ENCODE measurements at places on chromosomes 7 and 10.

- H3K4me3 ChIP-seq: no peak overlapping the region
- H3K4me1 ChIP-seq: no peaks in the 10 kb centered on the region
- no peaks in the 10 kb centered on the region for H3K36me3 ChIP-seq
- no peak for DNase-seq
Measured at GRCh38 chr7:8201846-8202441, 60.0 kb downstream of the ICA1 start.

- no peak for DNase-seq
- H3K36me3 ChIP-seq: no peaks in the 10 kb centered on the region
- H3K4me1 ChIP-seq: no peaks in the 10 kb centered on the region
- H3K27me3 ChIP-seq: no peaks in the 10 kb centered on the region
- no peak overlapping the region for H3K4me3 ChIP-seq
- no peak overlapping the region for H3K27ac ChIP-seq
Measured at GRCh38 chr7:122674502-122674901, 24.4 kb downstream of the RNF133 start.

GRCh38 chr7:16934722-16935340 lies 53.0 kb upstream of the AGR3 start:
- H3K27ac ChIP-seq: no peak overlapping the region
- H3K36me3 ChIP-seq: no peaks in the 10 kb centered on the region
- H3K4me1 ChIP-seq: peaks cover 5% of the 10 kb centered on the region

GRCh38 chr7:96414931-96415292 lies 93.0 kb upstream of the SLC25A13 start:
- H3K36me3 ChIP-seq: no peaks in the 10 kb centered on the region
- no peak overlapping the region for H3K27ac ChIP-seq
- DNase-seq: peak; percentile 7
- no peaks in the 10 kb centered on the region for H3K4me1 ChIP-seq

- H3K4me3 ChIP-seq: no peak overlapping the region
- H3K36me3 ChIP-seq: no peaks in the 10 kb centered on the region
- no peak for DNase-seq
Measured at GRCh38 chr7:81002421-81002820, 83.6 kb upstream of the SEMA3C start.

- no peak overlapping the region for H3K27ac ChIP-seq
- H3K4me3 ChIP-seq: no peak overlapping the region
- H3K4me1 ChIP-seq: no peaks in the 10 kb centered on the region
- H3K27me3 ChIP-seq: no peaks in the 10 kb centered on the region
- DNase-seq: no peak
Measured at GRCh38 chr10:113433711-113434110, 119.1 kb upstream of the HABP2 start.

GRCh38 chr7:128267595-128267924 lies 26.5 kb downstream of the LEP start:
- H3K36me3 ChIP-seq: no peaks in the 10 kb centered on the region
- no peak for DNase-seq
- no peaks in the 10 kb centered on the region for H3K4me1 ChIP-seq
- H3K4me3 ChIP-seq: no peak overlapping the region
- H3K27ac ChIP-seq: no peak overlapping the region

DNA sequence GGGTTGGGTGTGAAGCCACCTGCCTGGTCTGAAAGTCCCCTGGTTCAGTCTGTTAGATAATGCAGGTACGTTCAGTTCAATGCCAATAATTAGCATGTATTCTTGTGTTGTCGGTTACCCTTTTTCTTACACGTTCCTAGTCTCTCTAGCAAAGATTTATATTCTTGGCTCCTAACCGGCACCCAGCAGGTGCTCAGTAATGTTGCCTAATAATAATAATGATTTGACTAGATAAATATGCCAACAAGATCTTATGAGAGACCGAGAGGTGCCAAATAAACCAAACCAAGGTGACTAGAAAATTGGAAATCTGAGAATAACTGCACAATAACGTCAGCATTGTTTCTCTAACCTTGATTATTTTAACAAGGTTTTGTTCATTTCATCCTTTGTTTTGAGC lies 1.1 kb upstream of the SMIM30 start:
- H3K4me1 ChIP-seq: no peaks in the 10 kb centered on the region
- H3K27me3 ChIP-seq: no peaks in the 10 kb centered on the region
- no peaks in the 10 kb centered on the region for H3K36me3 ChIP-seq
- DNase-seq: no peak
- no peak overlapping the region for H3K4me3 ChIP-seq
- H3K27ac ChIP-seq: no peak overlapping the region

DNA sequence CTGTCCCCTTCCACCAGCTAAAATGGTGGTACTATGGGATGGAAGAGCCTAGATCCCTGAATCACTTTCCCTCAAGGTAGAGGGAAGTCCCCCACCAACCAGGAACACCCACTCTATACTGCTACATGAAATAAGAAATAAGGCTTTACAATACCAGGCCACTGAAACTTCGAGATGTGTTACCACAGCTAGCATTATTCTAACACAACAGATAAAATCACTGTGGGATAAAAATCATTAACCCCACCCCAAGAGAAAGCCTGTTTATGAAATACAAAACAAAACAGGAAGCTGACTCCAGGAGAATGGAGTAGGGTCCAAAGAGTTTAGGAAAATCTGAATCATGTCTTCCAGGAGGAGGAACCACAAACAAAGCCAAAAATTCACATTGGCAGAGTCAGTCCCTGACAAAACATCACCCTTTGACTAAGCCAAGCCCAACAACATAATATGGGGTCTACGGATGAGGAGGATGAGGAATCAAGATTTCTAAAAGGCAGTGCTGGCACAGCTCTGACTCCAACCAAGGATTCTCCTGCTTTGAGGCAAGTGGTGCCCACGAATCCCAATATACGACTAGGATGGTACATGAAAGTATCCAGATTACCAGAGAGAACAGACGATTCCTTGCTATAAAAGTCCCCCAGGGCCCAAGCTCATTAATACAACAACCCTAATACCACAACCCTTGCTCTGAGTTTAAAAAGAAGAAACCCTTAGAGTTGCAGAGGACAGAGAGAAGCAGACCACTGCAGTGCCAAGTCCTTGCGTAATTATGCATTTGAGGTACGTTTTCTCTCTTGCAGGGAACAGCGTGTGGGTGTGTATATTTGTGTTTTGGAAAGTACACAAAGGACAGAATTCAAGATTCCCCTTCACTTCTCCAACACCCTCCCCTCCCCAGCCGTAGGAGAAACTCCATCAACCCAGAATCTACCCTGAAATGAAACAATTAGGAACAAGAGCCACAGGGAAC lies 23.7 kb downstream of the XPNPEP1 start:
- H3K27ac ChIP-seq: no peak overlapping the region
- peaks cover 6% of the 10 kb centered on the region for H3K4me1 ChIP-seq
- H3K27me3 ChIP-seq: no peaks in the 10 kb centered on the region
- DNase-seq: no peak

DNA sequence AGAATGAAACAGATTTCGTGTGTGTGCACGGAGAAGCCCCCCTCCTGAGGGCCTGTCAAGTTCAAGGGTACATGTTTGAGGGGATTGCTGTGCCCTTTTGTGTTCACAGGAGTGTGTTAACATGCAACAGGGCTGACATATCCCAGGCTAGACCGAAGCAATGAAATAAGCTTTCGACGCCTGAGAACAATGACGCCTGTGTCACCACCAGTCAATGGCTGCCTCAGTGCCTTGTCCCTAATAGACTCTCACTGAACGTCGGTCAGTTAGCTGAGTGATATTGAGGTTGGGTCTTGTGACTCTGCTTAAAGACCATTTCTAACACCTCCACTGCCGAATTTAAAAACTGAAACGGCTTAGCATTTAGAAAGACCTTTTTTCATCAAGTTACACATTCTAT lies 175.2 kb upstream of the TCF7L2 start:
- no peaks in the 10 kb centered on the region for H3K27me3 ChIP-seq
- no peaks in the 10 kb centered on the region for H3K4me1 ChIP-seq
- H3K27ac ChIP-seq: no peak overlapping the region
- H3K4me3 ChIP-seq: no peak overlapping the region
- no peak for DNase-seq

DNA sequence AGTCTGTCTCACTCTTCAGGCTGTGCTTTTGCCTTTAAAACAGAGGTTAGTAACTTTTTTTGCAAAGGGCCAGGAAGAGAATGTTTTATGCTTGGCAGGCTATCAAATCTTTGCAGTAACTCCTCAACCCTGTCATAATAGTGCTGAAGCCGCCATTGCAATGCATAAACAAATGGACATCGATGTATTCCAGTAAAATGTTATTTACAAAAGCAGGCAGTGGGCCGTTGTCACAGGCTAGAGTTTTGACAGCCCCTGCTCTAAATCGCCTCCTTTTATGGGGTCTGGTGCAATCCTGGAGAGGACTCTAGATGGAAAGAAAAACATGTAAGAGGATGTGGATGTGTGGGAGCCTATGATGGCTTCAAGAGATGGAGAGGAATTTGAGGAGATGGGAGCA lies 568.3 kb downstream of the TYW1 start:
- no peaks in the 10 kb centered on the region for H3K4me1 ChIP-seq
- no peaks in the 10 kb centered on the region for H3K27me3 ChIP-seq
- H3K4me3 ChIP-seq: no peak overlapping the region
- H3K36me3 ChIP-seq: no peaks in the 10 kb centered on the region

DNA sequence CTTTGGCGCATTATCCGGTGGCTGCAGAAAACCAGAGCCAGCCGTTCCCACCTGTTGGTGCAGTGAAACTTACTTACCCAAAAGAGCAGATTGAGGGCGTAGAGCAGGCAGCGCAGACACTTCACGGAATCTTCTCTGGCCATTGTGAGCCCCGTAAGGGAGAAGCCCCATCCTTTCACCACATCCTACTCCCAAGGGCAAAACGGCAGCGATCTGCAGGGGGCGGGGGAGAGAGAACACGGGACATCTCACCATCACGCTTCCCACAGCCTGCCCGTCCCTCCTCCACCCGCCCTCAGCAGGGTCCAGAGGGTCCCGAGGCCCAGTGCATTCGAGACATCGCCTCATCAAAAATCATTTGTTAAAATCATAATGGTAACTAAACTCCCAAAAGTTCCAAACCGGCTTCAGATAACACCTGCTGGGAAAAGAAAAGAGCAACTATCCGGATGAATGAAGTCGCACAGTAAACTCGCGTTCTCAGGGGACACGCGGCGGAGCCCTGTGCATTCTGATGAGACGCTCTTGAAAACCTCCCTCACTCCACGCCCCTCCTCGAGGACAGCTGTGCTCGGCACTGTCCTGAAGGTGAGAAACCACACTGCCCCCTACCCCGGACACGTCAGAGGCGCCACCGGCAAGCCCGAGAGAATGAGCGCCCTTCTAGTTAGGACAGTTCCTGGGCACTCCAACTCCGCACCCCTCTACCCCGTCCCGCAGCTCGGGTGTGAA lies 1.2 kb downstream of the TSPAN12 start:
- no peaks in the 10 kb centered on the region for H3K36me3 ChIP-seq
- H3K4me1 ChIP-seq: no peaks in the 10 kb centered on the region
- H3K27me3 ChIP-seq: peaks cover 4% of the 10 kb centered on the region
- DNase-seq: peak; percentile 73
- peak overlapping the region; percentile 66 for H3K4me3 ChIP-seq

DNA sequence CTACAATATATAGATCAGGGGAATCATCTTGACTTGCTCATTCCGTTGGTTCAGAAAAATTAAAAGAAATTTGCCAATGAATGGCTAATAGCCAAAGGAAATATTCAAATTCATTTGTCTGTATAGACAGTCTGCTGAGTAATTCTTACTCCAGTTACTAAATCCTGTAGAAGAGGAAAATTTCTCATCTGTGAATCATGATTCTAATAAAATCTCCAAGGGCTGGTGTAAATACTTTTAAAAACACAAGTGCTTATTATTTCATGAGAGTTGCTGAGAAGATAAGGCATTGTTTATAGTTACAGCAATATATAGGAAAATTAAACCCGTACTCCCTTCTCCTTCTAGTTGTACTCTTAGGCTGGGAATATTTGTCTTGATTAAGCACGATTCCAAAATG lies 53.0 kb downstream of the WNT2 start:
- no peaks in the 10 kb centered on the region for H3K36me3 ChIP-seq
- H3K27ac ChIP-seq: no peak overlapping the region
- no peaks in the 10 kb centered on the region for H3K4me1 ChIP-seq
- H3K4me3 ChIP-seq: no peak overlapping the region
- no peaks in the 10 kb centered on the region for H3K27me3 ChIP-seq

GRCh38 chr7:127504715-127505114 lies 80.7 kb downstream of the GCC1 start:
- no peaks in the 10 kb centered on the region for H3K27me3 ChIP-seq
- DNase-seq: no peak
- no peak overlapping the region for H3K4me3 ChIP-seq

GRCh38 chr7:132618956-132619305 lies 42.7 kb upstream of the PLXNA4 start:
- no peaks in the 10 kb centered on the region for H3K4me1 ChIP-seq
- no peak overlapping the region for H3K4me3 ChIP-seq
- H3K36me3 ChIP-seq: no peaks in the 10 kb centered on the region
- DNase-seq: no peak

DNA sequence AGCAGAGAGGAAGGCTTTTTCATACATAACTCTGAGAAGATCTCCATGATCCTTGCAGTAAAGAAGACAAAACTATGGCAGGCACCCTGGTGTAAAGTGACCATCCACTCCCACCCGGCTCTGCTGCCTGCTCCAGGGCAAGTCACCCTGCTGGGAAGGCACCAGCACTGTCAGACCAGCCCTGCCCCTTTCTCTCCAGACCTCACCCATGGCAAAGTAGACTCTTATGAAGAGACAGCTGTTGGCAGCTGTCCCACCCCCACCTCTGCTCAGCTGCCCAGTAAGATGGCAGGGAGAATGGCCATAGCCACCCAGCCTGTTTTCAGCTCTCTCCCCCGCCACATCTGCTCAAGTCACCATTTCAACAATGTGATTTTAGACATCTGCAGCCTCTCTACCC lies 8.6 kb upstream of the ZMIZ2 start:
- H3K4me1 ChIP-seq: peaks cover 6% of the 10 kb centered on the region
- no peak for DNase-seq
- H3K27ac ChIP-seq: no peak overlapping the region
- no peak overlapping the region for H3K4me3 ChIP-seq
- no peaks in the 10 kb centered on the region for H3K36me3 ChIP-seq
- no peaks in the 10 kb centered on the region for H3K27me3 ChIP-seq

- H3K4me3 ChIP-seq: peak overlapping the region; percentile 97
- no peaks in the 10 kb centered on the region for H3K27me3 ChIP-seq
- DNase-seq: no peak
- peak overlapping the region; percentile 18 for H3K27ac ChIP-seq
Measured at GRCh38 chr10:7789390-7789789, 1.4 kb downstream of the ATP5F1C start.

- H3K36me3 ChIP-seq: no peaks in the 10 kb centered on the region
- DNase-seq: no peak
- H3K4me3 ChIP-seq: no peak overlapping the region
- no peaks in the 10 kb centered on the region for H3K27me3 ChIP-seq
Measured at GRCh38 chr7:158362912-158363905, 224.4 kb downstream of the PTPRN2 start.

- no peaks in the 10 kb centered on the region for H3K4me1 ChIP-seq
- H3K27ac ChIP-seq: no peak overlapping the region
- H3K36me3 ChIP-seq: no peaks in the 10 kb centered on the region
- no peak for DNase-seq
- no peaks in the 10 kb centered on the region for H3K27me3 ChIP-seq
- H3K4me3 ChIP-seq: no peak overlapping the region
Measured at GRCh38 chr10:121217331-121217730, 366.2 kb downstream of the WDR11 start.

GRCh38 chr10:43862756-43863155 lies 214.1 kb upstream of the ZNF32 start:
- H3K4me3 ChIP-seq: no peak overlapping the region
- DNase-seq: no peak
- H3K36me3 ChIP-seq: no peaks in the 10 kb centered on the region
- H3K4me1 ChIP-seq: no peaks in the 10 kb centered on the region
- no peaks in the 10 kb centered on the region for H3K27me3 ChIP-seq
- H3K27ac ChIP-seq: no peak overlapping the region

GRCh38 chr10:88115407-88115806 lies 252.0 kb downstream of the PTEN start:
- no peaks in the 10 kb centered on the region for H3K36me3 ChIP-seq
- no peak overlapping the region for H3K27ac ChIP-seq
- H3K4me3 ChIP-seq: no peak overlapping the region

Measured in GM12878 (cell line).